ENCODE measurements at places on chromosomes 11 and 22. TPM values are rescaled to one million over a fixed set of nuclear protein-coding genes. Genes with fewer than 3 reads are reported as not detected.

Gene KRTAP5-7
- polyA plus RNA-seq, result not detected

Gene TMEM126B
- 67.4 TPM for polyA plus RNA-seq

Gene BIRC3
- 1.2 TPM for polyA plus RNA-seq

Gene SLC22A8
- polyA plus RNA-seq, result 33.7 TPM

Gene NOX4
- polyA plus RNA-seq, result 48.9 TPM

DNA sequence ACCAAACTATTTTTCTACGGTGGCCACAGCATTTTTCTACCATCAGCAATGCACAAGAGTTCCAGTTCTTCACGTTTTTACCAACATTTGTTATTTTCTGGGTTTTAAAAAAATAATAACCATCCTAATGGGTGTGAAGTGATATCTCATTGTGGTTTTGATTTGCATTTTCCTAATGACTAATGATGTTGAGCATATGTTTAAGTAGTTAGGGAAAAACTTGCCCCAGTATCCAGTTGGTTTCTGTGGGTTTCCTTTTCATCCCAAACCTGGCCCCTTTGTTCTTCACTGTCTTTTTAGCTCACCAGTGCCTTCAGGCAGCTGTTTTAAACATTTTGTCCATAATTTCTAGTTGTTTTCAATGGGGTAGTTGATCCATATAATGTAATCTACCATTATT lies 14.7 kb upstream of the PTS start:
- DNase-seq, result no peak

- DNase-seq, result no peak
Measured at GRCh38 chr22:33867118-33867866, 53.0 kb downstream of the LARGE1 start.

- DNase-seq, result no peak
Measured at GRCh38 chr11:38950867-38951266, 2352.8 kb upstream of the RAG2 start.

- no peak for DNase-seq
Measured at GRCh38 chr22:18976197-18976751, 40.2 kb upstream of the PRODH start.

DNA sequence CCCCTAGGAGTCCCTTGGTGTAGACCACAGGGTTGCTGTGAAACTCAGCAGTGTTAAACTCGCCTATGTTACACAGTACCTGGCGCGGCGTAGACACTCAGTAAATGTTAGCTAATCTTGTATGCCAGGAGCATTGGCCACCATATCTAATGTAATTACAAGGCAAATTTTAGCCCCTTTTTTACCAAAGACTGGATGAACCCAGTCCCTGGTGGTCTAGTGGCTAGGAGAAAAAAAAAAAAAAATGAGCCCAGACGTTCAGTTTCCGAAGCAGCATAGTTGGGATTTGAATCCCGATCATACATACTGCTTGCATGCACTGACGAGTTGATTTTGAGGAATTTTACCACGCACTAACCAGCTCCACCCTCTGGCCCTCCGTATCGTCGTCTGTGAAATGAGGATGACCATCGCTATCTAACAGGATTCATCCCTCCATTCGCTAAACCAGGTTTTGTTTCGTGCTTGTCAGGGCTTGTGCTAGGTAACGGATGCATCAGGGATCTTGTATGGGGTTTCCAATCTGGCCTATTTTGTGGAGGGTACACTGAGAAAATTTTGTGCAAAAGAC lies 688 bp downstream of the PTS start:
- peak; percentile 44 for DNase-seq

GRCh38 chr22:23029521-23030228 lies 40.6 kb upstream of the GNAZ start:
- DNase-seq, result no peak

DNA sequence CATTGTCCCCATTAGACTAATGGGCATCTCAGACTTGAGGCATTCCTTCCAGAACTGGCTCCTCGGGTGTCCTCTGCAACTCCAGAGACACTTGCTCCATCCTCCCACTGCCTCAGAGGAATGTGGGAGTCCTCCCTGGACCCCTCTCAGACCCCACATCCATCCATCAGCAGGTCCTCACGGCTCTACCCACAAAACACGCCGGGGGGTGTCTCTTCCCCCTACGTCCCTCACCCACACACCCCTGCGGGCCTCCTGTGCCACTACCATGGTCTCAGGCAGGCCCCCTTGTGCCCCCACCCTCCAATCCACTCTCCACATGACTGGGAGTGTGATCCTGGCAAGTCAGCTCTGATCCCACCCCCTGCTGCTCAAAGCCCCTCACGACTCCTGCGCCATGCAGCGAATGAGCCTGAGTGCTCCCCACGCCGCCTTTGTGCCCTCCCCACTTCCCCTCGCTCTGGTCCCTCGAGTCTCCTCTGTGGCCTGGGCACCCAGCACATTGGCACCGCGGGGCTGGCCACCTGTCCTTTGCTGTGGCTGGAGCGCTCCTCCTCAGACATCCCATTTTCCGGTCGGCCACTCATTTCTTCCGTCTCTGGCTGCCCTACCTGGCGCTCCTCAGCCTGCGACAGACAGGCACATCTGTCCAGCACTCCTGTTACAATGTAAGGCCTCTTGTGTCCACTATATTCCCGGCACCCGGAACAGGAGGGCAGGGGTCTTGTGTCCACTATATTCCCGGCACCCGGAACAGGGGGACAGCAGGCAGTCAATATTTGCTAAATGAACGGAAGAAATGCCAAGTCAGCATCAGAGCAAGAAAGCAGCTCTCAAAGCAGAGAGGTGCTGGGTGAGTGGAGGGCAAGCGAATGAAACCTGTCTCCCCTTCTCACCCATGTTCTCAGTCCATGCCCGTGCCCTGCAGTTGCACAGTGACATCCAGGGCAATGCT lies 14.2 kb upstream of the MOB2 start:
- DNase-seq, result no peak

GRCh38 chr11:64652586-64653387 lies 61.8 kb downstream of the SLC22A12 start:
- peak; percentile 73 for DNase-seq

- DNase-seq, result no peak
Measured at GRCh38 chr11:6129635-6130034, 22.2 kb downstream of the OR56B4 start.

GRCh38 chr11:46309814-46310259 lies 32.4 kb downstream of the CREB3L1 start:
- DNase-seq, result no peak

DNA sequence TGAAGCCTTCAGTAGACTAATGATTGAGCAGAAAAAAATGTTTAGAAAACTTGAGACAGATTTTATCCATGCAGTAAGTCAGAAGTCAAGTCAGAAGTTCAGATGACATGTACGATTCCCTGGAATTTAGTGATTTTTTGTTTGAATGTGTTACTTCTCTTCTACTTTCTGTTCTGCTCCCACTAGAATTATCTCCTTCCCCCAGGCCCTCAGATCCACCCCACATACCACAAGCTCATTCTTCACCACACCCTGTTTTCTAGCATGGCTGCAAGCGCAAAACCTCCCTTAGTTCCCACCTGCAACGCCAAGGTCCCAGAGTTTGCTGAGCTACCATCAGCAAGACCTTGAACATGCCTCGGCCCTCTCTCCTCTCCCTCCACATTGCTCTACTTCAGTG lies 64.1 kb downstream of the KCNJ1 start:
- no peak for DNase-seq

DNA sequence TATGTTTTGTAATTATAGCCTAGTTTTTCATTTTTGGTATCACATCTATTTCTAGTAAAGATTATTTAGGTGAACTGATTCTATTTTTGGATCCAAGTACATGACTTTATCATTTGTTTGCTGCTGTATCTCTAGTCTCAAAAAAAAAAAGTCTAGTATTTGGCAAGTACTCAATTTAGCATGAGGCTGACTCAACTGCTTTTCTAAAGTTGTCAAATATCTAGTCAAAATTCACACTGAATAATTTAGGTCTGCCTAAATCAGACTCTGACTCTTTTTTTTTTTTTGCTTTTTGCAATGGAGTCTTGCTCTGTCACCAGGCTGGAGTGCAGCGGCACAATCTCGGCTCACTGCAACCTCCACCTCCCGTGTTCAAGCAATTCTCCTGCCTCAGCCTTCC lies 2.4 kb downstream of the OOSP4A start:
- no peak for DNase-seq

GRCh38 chr11:126410649-126411048 lies 55.2 kb downstream of the ST3GAL4 start:
- DNase-seq, result no peak

- no peak for DNase-seq
Measured at GRCh38 chr11:129636926-129637325, 178.7 kb upstream of the TMEM45B start.

DNA sequence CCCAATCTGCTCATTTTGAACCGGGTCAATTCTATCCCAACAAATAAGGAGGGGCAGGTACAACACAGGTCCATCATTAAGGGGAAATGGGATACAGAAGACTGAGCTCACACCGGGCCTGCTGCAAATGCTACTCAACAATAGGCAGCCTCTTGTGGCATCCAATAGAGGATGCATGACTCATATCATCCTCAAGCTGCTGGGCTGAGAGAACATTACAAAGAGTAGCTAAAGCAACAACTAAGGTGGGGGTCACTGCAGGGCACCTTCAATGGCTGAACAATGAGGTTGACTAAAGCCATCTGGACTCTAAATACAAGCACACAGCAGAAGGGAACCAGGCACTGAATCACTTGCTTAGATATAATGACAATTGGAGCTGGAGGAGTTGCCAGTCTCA lies 130.1 kb upstream of the SYN3 start:
- no peak for DNase-seq

- no peak for DNase-seq
Measured at GRCh38 chr11:45178890-45179671, 32.6 kb downstream of the PRDM11 start.

- no peak for DNase-seq
Measured at GRCh38 chr22:22927888-22928665, 40.5 kb downstream of the IGLL5 start.

All from right renal pelvis (tissue), 4 donors.